ENCODE measurements at places on chromosomes 6 and 20. TPM values are rescaled to one million over a fixed set of nuclear protein-coding genes. Genes with fewer than 3 reads are reported as not detected.

Gene PGK2
- not detected for total RNA-seq

Gene TGM3
- total RNA-seq: not detected

Gene NR2E1
- total RNA-seq: not detected

Gene LGSN
- total RNA-seq: not detected
